ENCODE measurements at places on chromosomes 11 and 22.

DNA sequence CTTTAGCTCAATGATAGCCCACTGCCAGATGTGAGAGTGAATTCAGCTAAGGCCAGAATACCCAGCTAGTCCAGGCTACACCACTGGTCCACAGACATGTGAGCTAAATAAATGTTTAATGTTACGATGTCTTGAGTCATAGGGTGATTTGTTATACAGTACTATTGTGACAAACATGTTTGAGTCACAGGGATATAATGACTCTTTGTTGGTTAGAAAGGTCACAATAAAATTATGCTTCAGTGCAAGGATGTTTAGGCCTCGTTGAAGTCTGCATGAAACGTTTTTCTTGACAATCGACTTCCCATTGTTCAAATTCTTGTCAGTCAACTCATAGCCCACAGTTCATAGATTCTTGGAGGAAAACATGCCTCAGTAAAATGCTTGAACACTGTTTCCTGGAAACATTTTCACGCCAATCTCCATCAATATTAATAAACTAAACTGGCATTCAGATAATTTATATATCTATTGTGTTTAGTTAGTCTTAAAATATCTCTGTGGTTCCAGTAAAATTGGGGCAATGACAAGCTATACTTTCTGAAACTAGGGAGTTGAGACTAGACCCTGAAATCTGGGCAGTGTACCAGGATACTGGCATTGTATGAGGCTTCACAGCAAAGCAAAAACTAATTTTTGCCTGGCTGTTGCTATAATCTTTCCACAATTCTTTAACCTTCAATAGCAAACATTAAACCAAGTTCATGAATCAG lies 650.8 kb upstream of the KIRREL3 start:
- no peak for DNase-seq

DNA sequence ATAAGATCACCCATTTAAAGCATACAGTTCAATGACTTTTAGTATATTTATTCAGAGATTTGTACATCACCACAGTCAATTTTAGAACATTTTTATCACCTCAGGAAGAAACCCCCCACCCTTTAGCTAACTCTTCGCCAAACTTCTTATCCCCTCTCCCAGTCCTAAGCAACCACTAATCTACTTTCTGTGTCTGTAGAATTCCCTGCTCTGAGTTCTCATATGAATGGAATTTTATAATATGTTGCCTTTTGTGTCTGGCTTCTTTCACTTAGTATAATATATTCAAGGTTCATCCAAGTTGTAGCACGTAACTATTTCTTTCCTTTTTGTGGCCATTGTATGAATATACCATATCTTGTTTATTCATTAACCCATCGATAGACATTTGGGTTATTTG lies 3.6 kb downstream of the ANKRD13D start:
- DNase-seq: no peak

DNA sequence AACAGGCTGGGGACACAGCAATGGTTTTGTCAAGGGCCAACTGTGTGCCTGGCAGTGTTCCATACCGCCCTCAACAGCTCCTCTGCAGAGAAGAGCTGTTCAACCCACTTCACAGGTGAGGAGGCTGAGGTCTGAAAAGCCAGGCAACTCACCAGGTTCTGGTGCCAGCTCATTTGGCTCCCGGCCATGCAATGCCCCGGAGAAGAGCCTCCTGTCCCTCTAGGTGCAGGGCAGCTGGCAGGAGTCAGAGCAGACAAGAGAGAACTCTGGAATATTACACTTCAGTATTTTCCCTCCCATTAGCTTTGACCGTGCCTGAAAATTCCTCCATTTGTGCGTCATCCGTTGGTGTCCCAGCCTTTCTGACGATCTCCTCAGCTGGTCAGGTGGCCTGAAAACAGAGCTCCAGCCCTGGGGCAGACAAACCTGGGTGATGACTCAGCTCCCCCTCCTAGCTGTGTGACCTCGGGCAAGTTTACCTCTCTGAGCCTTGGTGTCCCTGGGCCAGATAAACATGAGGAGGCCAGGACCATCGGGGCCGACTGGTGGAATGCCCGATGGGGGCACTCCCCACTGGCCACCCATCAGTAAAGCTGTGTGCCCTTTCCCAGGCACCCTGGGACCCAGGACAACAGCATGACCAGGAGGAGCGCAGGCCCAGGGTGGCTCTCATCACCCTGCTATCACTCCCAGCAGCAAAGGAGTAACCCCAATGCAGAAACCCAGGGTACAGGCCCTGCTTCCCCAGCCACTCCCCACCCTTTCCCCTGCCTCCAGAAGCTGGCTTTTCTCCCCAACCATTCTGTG lies 9.6 kb upstream of the C1QTNF6 start:
- DNase-seq: no peak

- DNase-seq: no peak
These were observed 10.7 kb downstream of the KRTAP5-5 start for GRCh38 chr11:1640076-1640946.

DNA sequence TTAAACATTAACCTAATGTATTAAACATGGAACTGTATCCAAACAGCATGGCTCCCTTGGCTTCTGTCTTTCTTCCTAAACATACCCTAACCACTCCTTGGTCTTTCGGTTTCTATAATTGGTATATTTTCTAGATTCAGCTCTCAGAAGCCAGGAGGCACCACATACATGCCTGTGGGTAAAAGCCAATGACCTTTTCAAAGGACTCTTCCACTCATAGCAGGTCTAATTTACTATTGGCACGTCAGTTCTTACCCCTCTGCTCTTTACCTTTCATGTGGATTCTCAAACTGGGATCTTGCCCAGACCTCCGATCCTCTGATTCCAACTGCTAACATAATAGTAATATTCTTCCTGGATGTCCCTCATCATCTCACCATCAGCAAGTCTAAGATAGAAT lies 835.1 kb downstream of the NTM start:
- DNase-seq: no peak

- no peak for DNase-seq
These were observed 82.2 kb upstream of the GRK3 start for GRCh38 chr22:25482091-25482760.

- no peak for DNase-seq
These were observed 94.9 kb downstream of the ETS1 start for GRCh38 chr11:128492461-128492860.

DNA sequence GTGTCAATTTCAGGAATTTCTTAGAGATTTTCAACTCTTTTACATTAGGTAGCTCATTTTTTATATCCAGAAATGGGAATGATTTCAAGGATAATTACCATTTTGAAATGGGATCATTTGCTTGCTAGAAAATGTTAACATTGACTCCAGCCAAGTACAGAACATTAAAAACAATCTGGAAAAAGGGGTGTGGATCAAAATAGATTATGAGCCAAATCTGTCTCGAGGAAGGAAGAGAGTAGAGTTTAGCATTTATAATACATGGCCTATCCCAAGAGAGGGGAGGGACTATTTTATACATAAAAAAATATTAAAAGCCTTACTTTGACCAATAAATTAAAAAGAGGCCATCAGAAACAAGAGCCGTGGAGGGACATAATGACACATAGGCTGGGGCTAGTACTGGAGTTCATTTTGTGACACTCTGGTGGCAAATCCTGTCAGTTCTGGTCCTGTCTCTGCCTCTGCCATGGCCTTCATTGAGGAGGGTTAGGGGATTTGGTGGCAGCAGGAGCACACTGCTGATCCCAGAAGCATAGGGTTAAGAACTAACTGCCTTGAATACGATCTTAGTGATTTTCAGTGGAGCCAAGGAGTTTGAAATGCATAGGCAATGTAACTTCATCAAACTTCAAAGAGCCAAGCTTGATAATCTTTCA lies 20.4 kb downstream of the PPP6R3 start:
- no peak for DNase-seq

GRCh38 chr11:96303980-96304379 lies 39.0 kb downstream of the MAML2 start:
- no peak for DNase-seq

DNA sequence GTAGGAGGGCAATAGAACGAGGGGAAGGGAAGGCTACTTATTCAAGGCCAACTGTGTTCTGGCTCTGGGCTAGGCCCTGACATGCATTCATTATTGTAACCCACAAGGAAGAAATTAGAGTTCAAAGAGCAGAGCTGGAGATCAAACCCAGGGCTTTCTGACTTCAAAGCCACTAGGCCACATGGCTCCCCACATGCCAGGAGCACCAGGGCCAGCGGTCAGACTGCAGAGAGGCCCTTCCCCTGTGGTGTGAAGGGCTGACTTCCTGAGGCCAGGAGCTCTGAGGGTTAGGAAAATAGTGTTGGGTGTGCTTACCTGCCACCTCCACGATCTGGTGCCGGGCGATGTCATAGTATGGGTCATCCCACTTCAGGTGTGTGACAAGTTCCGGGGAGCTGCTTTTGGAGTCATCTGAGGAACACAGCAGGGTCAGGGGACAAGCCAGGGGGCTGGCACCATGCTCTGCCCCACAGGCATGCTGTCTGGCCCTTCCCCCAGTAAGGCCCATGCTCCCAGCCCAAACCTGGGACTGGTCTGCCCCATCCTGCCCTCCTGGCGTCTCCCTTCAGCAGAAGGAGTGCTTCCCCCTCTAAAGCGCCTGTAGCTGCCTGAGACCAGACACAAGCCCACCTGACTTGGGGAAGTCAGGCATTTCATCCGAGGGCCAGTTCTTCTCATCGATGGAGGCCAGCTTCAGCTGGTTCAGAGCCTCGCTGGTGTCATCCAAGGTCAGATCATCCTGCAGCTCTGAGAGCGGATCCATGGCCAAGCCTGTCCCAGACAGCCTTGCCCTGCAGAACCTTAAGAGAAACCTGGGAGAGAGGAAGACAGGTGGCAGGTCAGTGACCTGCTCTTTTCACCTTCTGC lies 4.8 kb downstream of the ARHGAP1 start:
- DNase-seq: no peak

DNA sequence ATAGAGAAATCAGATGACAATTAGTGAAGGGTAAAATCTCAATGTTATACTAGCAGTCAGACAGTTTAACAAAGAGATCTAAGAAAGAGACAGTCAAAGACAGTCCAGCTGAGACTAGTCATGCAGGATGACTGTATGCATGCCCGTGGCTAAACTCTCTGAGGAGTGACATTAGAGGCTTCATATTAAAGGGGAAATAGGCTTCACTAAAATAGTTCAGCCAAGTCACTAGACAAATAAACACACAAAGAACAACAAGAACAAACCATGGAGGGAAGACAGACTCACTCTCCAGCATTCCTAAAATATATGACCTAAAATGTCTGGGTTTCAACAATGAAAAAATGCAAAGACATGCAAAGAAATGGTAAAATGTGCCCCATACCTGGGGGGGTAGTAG lies 18.6 kb upstream of the APLNR start:
- no peak for DNase-seq

DNA sequence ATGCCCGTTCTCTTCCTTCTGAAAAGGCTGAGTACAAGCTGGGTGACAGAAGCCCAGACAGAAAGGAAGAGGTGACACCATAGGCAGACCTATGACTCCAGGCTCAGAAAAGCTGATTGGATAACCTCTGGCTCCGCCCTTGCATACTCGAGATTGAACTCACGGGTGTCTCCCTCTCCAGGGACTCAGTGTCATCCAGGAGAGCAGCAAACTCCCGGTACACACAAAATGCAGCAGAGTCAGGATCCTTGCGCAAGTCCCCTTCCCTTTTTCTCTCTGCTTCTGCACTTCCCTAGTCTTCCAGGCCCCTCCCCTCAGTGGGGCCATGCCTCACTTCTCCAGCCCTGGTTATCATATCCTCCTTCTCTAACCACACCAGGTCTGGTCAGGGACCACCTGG lies 9.8 kb downstream of the SCN4B start:
- DNase-seq: no peak

- no peak for DNase-seq
These were observed 42.7 kb downstream of the GDPD5 start for GRCh38 chr11:75482931-75483469.

DNA sequence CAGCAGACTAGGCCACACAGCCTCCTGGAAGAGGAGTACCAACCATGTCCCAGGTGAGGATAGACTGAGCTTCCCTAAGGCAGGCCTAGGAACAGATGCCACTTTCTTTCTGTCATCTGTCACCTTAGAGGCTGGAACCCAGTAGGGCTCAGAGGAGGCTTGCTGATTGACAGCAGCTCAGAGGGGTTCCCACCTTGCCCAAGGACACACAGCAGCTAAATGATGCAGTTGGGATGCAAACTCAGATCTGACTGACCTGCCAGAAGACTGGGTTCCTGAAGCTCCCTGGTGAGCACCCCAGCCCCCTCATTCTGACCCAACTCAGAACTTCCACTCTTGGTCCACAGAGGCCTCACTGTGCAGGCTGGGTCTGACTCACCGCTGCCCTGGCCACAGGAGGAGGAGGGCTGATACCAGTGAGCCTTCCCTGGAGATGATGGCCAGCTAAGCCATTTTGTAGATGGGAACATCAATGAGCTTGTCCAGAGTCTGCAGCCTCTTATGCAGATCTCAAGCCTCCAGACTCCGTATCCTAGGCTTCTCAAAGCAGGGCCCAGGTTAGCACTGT lies 14.0 kb downstream of the CAPN5 start:
- DNase-seq: no peak

All from T-helper 1 cell (primary cell).